ENCODE measurements at places on chromosomes 13 and 19.

DNA sequence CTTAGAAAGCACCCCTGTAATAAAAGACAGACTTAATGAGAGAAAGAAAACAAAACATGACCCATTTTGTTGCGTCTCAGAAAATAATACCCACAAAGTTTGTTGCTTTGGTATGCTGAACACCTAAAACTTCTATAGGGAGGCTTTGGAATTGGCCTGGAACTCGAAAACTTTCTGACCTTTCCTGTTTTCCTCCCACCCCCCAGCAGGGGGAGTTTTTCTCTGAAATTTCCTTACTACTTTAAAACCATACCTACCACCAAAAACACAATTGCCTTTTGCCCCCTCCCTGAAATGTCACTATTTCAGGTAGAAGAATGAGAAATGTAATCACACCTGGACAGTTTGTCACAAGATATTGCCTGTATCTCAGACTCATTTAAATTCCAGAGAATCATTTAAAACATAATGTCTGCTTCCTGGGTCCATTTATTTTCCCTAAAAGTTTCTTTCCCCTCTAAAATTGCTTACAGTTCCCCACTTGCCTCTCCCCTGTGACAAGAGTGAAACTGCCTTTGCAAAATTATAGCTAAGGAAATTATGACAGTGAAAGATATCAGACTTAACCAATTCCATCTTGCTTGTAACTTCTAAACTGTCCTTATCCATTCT is 2700.2 kb downstream of the PCDH9 start:
- peak; percentile 6 for DNase-seq

GRCh38 chr19:14023404-14024235 is 4.3 kb upstream of the RLN3 start:
- peak; percentile 75 for DNase-seq

DNA sequence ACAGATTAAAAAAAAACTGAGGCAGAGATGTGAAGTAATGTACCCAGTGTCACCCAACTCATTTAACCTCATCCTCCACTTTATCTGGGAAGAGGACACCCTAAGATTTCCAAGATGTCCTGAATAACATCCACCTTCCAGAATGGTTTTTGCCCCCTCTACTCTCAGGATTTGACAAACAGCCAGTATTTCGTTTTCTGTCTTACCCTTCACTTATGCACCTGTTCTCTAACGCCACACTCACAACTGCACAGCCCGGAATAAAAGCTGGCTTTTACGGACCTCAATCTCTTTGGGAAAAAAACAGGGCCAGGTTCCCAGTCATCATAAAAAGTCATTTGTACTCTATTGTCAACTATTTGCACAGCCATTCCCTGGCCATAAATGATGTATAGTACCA is 21.2 kb upstream of the CEACAM6 start:
- DNase-seq = no peak

GRCh38 chr13:35743165-35743564 is 266.7 kb upstream of the MAB21L1 start:
- DNase-seq = no peak

DNA sequence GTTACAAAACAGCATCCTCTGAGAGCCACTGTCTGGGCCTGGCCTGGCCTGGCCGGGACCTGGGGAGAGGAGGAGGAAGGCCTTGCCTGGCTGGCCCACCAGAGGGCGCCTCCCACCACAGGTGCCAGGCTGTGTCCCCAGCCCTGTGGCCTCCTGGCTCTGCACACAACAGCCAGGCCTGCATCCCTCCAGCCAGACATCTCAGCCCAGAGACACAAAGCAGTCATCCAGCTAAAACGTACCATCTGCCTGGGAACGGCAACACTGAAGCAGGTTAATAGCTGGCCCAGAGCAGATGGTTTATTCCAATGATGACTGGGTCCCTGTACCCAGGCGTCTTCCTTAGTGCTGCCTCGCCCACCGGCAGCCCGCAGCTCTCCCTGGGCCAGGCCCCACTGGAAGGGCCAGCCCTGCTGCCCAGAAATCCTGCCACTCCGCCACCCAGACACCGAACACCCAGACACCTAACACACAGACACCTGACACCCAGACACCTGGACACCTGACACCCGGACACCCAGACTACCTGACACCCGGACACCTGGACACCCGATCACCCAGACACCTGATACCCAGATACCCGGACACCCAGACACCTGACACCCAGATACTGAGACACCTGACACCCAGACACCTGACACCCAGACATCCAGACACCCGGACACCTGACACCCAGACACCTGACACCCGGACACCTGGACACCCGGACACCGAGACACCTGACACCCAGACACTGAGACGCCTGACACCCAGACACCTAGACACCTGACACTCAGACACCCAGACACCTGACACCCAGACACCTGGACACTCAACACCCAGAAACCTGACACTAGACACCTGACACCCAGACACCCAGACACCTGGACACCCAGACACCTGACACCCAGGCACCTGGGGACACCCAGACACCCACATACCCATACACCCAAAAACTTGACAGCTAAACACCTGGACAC is 20.1 kb downstream of the C19orf12 start:
- DNase-seq = peak; percentile 60

GRCh38 chr19:53980539-53981375 is 10.7 kb upstream of the CACNG6 start:
- DNase-seq = peak; percentile 56

DNA sequence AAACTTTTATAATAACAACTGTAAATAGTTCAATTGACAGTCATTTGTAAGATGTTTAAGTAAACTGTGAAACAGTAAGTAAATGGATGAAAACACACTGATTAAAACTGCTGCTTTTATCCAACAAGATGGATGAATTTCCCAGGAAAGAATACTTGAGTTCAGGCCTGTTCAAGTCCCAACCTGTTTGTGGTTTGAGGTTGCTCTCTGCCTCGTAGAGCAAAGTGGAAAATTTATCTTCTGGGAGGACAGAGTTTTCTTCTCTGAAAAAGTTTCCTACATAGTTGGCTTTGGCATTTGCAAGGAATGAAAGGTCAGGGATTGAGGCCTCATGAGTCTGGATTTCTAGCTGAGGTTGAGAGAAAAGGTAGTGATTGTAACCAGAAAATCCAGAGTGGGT is 15.2 kb upstream of the ZNF543 start:
- no peak for DNase-seq

GRCh38 chr19:47243364-47243775 is 12.4 kb upstream of the BBC3 start:
- no peak for DNase-seq

- peak; percentile 45 for DNase-seq
Measured at GRCh38 chr13:29937841-29938240, 87.4 kb upstream of the UBL3 start.

- DNase-seq = no peak
Measured at GRCh38 chr13:98741741-98742435, 10.6 kb downstream of the SLC15A1 start.

DNA sequence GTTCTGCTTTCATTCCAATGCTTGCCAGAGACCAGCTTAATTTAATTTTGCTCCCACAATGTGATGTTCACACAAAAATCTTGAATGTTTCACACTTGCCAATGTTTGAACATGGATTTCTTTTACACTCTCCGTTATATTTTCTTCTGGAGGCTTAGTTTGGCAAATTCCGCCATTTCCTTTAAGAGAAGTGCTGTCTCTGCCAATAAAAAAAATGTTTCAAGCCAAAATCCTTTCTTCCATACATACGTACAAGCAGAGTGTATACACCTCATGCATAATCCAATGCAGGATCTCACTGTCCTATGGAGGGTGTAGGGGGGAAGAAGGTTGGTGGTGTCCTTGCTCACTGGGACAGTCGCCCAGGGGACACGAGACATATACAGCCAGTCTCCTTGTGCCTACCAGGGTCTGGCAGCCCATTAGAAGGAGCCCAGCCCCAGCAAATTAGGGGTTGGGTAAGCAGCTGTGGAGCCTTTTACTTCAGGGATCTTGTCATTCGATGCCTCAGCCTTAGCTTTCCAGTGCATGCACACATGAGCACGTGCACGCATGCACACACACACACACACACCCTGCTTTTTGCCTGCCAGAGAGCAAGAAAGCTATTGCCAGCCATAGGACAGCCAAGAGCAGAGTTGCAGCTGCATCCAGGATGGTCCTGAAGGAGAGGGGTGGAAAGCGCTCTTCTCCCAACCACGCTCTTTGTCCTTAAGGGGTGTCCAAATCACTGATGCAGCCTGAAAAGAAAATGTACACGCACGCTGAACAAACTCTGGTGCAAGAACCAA is 208.3 kb downstream of the FOXO1 start:
- no peak for DNase-seq

DNA sequence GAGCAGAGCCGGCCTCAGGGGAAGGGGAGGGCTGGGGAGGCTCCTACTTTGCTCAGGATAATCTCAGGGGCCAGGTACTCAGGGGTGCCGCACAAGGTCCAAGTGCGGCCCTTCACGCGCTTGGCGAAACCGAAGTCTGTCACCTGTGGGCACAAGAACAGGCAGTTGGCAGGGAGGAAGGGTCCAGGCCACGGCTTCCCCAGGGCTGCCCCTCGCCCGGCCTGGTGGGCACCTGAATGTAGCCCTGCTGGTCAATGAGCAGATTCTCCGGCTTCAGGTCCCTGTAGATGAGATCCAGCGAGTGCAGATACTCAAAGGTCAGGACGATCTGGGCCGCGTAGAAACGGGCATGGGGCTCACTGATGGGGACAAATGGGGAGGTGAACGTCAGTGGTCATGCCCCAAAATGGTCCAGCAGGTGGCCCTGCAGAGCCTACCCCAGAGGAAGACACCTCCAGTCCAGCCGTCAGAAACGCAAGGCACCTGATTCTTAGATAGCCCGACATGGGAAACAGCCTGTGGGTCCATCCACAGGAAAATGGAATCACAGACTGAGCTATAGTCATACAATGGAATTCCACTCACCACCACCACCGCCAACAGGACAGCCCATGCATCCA is 7.1 kb upstream of the SAMD1 start:
- no peak for DNase-seq

DNA sequence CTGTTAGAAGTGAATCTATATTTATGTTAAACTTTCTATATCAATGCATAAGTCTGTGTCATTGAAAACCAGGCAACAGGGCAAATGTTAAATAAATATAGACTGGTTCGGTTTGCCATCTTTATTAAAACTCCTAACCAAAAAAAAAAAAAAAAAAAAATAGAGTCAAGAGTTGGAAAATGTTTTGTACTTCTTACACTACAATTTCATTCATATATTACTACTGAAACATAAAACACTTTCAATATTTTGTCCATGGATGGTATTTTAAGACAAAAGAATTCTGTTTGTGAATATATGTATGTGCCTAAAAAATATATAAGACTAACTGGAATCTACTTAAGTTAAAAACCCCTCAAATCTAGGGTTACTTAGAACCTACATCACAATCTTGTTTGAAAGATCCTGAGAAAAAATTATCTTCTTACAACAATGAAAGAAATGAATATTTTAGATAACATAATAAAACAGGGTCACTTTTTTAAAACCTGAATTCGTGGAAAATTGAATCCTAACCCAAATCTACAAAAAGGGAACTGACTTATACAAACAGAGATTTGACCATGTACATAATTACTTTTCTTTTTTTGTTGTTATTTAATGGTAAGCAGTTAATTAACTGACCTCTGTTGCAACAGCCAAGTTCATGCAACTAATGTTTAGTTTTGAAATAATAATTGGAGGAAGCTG is 5.1 kb downstream of the DACH1 start:
- no peak for DNase-seq

DNA sequence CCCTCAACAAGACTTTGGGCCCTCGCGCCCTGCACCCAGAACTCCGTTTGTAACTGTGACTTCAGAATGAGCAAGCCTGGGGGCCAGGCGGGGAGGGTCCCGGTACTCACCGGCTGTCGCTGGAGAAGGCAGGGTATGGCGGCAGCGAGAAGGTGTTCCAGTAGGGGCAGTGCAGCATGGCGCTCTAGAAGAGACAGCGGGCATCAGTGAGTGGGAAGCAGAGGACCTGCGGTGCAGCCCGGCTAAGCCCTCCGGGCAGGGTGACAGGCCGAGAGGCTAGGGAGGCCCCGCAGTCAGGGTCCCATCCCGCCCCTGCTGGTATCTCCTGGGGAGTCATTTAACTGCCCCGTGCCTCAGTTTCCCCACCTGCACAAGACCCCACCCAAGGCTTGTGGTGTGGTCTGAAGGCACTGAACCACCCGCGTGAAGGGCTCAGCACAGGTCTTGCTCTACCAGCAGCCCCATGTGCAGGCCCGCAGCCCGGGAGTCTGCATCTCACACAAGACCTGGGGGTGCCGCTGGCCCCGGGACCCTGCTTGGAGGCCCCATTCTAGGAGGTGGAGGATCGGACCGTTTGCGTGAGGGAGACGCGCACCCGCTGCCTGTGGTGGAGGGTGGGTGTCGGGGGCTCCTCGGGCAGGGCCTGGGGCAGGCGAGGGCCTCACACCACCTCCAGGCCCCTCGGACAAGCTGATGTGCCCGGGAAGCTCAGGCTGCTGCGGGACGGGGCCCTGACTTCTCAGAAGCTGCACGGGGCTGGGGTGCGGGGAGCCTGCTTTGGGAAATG is 24.6 kb downstream of the SBNO2 start:
- DNase-seq = no peak

GRCh38 chr19:13012690-13013608 is 17.7 kb downstream of the NFIX start:
- peak; percentile 61 for DNase-seq

DNA sequence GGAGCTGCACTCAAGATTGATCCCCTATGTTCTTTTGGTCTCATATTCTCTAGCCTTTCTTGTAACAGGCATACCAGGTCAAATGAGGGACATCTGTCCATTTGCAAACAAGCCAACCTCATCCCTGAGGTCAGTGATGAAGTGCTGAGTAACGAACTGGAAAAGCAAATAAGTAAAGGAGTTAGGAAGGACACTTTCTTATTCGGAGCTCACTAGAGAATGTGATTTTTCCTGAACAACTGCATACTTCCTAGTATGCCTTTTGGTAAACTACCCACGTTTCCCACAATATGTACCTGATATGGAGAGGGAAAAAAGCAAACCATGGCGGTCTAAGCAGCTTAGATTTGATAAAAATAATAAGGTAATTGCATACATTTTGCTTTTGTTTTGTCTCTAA is 91.0 kb upstream of the MYCBP2 start:
- no peak for DNase-seq

GRCh38 chr19:50706387-50706786 is 13.2 kb downstream of the SHANK1 start:
- no peak for DNase-seq

DNA sequence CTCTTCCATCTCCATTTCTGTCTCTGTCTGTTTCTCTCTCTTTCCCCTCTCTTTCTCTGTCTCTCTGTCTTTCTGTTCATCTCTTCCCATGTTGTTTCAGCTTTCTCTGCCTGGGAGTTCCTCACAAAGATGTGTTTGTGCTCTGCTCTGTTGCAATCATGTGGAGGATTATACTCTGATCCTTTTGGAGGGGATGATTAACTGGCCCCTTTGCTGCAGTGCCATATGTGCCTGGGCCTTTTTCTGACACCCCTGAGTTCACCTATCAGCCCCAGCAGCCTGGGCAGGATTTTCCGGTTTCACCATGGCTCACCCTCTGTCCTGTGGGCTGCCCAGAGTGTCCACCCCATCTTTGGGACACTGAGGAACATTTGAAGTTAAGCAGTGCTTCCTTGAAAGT is 9.0 kb upstream of the TEX26 start:
- DNase-seq = no peak
